ENCODE measurements at places on chromosomes 16 and 17. TPM values are rescaled to one million over a fixed set of nuclear protein-coding genes. Genes with fewer than 3 reads are reported as not detected.

DNA sequence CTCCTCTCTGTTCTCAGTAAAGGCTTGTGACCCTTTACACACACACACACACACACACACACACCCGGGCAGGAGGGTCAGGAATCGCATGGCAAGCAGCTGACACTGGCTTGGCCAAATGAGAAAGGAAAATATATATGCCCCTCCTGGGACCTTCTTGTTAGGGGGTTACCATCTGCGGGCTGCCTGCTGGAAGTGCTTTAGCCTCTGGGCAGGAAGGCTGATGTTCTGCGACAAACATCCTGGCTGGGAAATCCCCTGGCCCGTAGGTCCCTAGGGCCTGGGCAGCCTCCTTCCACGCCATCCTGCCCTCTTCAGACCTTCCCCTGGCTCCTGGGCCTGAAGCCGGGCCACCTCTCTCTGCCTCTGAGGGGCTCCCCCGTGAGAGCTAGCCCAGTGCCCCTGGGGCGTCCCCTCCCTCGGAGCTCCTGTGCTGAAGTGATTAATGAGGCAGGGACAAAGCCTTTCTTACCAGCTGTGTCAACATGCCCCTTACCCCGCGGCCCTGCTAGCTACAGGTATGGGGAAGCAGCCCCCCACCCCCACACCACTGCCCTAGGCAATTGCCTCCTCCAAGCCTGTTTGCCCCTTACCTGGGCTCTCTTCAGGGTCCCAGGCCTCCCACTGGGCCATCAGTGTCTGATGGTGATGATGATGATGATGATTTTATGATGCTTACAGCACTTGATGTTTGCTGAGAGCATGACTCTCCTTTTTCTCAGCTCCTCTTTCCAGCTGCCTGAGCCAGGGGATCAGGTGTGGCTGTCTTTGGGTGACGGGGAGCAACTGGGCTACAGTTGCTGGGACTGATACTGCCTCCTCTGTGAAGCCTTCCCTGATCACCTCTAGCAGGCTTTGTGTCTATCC lies 32.8 kb upstream of the ETV4 start:
- peak; percentile 69 for DNase-seq

- DNase-seq, result peak; percentile 83
These were observed 767 bp downstream of the SYNGR2 start for GRCh38 chr17:78168903-78169793.

DNA sequence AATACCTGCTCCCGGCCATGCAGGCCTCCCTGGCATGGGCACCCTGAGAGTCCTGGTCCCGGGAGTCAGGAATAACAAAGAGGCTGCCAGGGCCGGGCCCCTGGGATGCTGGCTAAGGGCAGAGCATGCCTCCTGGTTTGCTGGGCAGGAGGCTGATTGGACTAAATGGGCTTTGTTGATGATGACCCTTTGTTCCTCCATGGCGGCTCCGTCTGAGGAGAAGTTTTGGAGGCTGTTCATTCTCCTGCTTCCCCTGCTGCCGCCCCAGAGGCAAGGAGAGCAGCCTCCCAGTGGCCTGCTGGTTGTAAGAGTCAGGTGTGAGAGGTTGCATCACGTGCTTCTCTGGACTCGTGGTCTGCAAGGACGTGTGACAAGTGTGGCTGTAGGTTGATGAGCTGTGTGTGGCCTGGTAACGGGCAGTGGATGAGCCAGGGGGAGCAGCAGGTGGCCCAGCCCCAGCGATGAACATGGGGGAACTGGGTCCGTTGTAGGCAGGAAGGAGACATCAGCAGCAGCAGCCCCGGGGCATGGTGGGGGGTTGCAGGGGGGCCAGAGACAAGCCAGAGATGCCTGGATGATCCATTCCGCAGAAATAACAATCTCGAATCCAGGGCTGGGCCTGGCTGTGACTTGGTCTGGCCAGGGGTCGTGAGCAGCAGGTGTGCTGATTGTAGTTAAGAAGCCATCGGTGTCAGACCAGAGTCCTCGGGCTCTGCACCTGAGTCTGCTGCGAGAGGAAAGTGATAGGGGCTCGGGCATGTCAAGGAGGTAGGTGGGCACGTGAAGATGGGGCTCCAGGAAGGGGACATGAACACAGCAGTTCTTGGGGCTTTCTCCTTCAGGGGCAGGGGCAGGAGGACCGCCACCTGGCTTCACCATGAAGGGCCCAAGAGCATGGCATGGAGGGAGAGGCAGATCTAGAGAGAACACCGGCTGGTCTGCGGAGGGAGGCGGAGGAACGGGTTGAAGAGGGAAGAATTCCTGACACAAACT lies 101.4 kb downstream of the TNFRSF13B start:
- no peak for DNase-seq

- DNase-seq, result peak; percentile 35
These were observed at the start of gene SDR42E1 for GRCh38 chr16:82011199-82011641. SDR42E1 (minus strand) TSS chr16:82011470; CDS start chr16:82000858, 10,612 bp downstream.

- no peak for DNase-seq
These were observed 9.3 kb downstream of the NOD2 start for GRCh38 chr16:50702725-50703124.

GRCh38 chr16:3587547-3588110 lies 10.4 kb upstream of the NLRC3 start:
- DNase-seq, result no peak

- DNase-seq, result no peak
These were observed 7.3 kb downstream of the SPATA2L start for GRCh38 chr16:89693931-89694783.

The MC1R gene
- 12.1 TPM for total RNA-seq

DNA sequence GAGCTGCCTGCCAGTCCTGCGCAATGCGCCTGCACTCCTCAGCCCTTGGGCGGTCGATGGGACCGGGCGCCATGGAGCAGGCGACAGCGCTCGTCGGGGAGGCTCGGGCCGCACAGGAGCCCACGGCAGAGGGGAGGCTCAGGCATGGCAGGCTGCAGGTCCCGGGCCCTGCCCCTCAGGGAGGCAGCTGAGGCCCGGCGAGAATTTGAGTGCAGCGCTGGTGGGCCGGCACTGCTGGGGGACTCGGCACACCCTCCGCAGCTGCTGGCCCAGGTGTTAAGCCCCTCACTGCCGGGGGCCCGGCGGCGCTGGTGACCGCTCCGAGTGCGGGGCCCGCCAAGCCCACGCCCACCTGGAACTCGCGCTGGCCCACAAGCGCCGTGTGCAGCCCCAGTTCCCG lies 13.6 kb upstream of the FADS6 start:
- no peak for DNase-seq

GRCh38 chr16:49665482-49666230 lies 190.3 kb downstream of the ZNF423 start:
- no peak for DNase-seq

- DNase-seq, result no peak
These were observed 64.1 kb downstream of the ZFHX3 start for GRCh38 chr16:72983728-72984350.

DNA sequence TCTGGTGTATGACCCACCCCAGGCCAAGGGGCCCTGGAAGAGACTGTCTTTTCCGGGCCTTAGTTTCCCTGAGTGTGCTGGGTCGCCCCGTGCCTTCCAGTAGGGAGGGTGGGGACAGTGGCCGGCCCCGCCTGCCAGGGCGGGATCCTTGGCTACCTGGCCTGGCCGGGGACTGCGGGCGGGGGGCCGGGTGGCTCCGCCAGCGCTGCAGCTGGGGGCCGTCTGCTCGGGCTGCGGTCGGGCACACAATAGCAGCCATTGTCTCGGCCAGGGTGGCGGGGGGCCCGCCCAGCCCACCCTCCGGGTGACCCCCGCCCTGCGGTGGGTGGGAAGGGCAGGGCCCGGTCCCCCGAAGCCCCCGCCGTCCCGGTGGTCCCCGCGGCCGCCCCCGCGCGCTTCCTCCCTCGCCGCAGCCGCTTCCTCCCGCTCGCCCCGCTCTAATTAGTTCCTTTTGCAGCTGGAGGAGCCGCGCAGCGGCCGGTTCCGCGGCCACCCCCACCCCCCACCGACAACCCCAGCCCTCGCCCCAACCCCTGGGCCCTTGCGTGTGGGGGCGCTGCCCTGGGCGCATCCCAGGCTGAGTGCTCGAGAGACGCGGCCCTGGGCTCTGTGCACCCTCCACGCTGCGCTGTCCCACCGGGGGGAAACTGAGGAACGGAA lies 11.6 kb downstream of the GLIS2 start:
- DNase-seq, result no peak

GRCh38 chr17:37706446-37706845 lies 38.4 kb downstream of the HNF1B start:
- no peak for DNase-seq

DNA sequence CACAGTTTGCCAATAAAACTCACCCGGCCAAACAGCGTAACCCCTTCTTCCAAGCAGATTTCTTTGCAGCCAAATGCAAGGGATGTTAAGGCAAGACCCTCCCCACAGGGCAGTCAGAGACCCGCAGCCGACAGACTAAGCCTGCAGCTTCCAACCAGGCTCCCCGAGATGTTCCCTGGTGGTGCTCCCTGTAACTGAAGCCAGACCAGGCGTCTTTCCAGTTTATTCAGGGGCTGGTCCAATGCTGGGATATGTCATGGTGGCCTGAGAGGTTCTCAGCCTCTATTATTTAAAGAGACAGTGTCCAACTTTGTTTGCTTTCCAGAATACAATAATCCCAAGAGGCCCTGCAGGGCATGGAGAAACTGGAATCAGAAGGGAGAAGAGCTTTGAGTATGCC lies at the start of gene PMP22:
Gene PMP22, minus strand, starts transcription at position 196 of the 400 bp plus-strand sequence. CDS start 4,599 bp downstream, outside the sequence.
- DNase-seq, result no peak

- DNase-seq, result peak; percentile 91
These were observed 233.6 kb downstream of the SEC14L1 start for GRCh38 chr17:77374170-77374936.

GRCh38 chr17:48571826-48572417 lies 6.2 kb downstream of the HOXB4 start:
- no peak for DNase-seq

DNA sequence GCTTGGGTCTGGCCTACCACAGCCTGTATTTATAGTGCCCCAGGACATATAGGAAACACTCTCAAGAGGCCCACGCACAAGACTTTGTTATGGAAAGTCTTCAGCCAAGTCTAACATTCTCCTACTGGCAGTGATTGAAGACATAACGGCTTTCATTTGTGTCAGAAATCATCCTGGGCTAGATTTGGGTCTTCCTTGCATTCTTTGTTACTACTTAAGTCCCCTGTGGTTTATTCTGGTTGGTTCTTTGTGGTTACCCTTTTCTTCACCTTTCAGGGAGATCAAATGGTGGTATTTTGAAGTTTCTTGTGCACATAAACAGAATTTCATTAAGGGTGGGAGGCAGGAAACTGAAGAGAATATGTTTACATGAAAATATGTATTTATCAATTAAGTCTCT lies 37.7 kb downstream of the REXO5 start:
- no peak for DNase-seq

GRCh38 chr17:10518271-10519037 lies at the start of gene MYH1:
MYH1 (minus strand) TSS chr17:10518542; CDS start chr17:10516642, 1,900 bp downstream.
- no peak for DNase-seq

DNA sequence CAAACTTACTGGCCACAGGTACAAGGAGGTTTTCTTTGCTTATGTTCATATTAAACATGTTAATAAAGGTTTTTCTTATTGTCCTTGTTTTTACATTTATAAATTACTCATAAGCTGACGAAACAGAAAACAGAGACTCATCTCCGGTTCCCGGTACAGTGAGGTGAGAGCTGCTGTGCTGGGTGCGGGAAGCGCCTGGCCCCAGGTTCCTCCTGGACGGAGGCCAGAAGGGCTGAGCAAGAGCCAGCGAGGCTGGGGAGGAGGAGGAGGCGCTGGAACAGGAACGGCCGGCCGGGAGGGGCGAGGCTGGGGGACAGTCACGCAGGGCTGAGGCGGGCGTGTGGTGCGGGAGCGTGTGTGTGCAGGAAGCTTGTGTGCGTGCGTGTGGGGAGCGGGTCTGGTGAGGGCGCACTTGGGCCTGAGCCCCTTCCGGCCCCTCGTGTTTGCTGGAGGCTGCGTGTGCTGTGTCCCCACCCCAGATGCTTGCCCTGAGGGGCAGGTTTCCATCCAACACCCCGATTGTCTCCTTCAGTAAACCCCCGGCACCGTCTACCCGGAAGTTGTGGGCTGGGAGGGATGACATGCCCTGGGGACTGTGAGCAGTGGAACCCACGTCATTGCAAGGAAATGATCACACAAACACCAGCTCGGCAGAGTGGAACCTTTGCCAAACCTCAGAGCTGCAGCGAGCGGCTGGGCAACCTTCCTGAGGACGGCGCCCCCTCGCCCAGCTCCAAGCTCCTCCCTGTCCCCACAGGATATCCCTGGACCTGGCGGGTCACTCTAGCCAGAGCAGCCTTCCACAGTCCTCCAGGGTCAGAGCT lies 19.5 kb downstream of the CD7 start:
- DNase-seq, result peak; percentile 91

DNA sequence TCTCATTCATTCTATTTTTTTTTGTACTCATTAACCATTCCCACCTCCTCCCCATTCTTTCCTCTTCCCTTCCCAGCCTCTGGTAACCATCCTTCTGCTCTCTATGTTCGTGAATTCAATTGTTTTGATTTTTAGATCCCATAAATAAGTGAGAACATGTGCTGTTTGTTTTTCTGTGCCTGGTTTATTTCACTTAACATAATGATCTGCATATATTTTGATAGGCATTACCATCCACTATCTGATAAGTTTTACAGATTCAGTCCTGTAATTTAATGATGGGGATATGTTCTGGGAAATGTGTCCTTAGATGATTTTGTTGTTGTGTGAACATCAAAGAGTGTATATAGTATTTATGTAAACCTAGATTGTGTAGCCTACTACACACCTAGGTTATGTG lies 77.5 kb upstream of the CPHXL start:
- DNase-seq, result no peak

- no peak for DNase-seq
These were observed 16.6 kb downstream of the GP2 start for GRCh38 chr16:20310421-20311395.

DNA sequence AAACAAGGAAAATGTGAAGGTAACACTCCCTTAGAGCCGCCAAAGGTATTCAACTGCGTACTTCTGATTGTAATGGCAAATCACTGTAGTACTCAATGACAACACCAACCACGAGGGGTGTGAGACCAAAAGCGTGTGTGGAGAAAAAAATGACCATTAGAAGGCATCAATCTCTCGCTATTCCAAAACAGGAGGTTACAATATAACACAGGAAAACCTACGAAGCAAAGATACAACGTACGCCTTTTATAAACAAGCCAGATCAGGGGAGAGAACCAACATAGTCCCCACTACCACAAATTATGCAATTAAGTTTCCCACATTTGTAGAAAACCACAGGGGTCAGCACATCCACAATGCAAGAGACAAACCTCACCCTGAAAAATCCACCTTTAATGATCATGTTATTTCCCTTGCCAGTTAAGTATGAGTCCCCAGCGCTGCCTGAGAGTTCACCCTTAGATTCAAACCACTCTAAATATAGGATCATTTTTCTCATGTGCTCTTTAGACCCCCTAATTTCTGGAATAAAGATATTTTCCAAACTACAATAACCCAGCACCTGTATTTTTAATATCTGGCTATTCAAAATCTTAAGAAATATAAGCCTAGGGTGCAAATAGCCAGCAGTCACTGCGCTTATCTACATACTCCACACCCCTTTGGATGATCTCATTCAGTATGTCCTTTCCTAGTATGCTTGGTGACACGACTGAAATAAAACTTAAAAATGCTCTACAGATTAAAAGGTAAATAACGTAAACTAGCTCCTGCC lies 12.4 kb downstream of the TEX14 start:
- no peak for DNase-seq

The SEPTIN12 gene
- total RNA-seq, result not detected
